ENCODE measurements at places on chromosomes 7 and 10.

DNA sequence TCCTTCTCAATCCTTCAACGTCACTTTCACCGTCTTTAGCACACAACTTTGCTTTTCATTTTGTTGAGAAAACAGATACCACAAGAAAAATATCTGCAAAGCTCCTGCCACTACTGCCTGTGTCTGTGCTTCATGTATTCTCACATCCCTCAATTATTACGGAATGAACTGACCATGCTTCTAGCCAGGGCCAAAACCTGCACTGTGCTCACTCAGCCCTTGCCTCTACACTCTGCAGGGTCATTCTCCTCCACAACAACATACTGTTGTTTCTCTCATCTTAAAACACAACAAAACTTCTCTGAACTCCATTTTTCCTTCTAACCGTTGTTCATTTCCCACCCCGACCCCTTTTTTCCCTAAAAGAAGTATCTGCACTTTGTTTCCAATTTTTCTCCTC lies 29.5 kb downstream of the BMPR1A start:
- no peak for DNase-seq

DNA sequence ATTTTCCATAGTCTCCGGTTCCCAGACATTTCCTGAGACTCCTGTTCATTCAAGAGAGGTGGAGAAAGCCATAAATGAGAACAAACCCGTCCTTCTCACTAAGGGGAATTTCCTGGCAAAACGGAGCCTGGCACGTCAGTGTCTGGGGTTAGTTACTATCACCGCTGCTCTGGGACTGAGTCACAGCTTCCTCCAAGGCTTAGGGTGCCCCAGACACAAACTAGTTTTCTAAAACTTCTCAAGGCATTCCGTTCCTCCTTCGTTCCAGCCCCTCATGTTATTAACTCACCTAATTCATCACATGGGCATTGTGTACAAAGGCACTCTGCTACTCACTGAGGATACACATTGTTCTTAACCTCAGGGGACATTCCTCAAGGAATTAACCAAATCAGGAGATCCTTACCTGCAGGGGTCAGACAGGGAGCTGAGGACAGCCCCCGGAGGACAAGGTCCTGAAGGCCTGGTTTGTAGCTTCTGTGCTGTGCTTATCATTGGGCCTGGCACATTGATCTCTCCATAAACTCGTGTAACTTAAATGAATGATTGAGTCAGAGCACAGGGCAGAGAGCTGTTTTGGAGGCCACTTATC lies 103.0 kb upstream of the KLF6 start:
- no peak for DNase-seq

DNA sequence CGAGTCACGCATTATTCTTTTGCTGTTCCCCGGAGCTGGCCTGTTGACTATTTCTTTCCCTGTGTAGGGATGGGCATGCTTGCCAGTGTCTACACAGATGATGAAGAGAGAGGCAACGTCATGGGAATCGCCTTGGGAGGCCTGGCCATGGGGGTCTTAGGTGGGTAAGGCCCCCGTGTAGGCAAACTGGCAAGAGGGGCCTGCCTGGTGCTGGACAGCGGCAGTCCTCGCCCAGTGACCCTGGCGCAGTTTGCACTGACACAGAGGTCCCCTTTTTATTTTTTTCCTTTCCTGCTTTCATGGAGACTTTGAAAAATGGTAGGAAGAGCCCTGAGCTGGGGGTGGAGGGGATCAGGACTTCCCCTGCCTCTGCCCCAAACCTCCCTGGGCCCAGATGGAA lies 13.4 kb downstream of the SLC18A2 start:
- no peak for DNase-seq

DNA sequence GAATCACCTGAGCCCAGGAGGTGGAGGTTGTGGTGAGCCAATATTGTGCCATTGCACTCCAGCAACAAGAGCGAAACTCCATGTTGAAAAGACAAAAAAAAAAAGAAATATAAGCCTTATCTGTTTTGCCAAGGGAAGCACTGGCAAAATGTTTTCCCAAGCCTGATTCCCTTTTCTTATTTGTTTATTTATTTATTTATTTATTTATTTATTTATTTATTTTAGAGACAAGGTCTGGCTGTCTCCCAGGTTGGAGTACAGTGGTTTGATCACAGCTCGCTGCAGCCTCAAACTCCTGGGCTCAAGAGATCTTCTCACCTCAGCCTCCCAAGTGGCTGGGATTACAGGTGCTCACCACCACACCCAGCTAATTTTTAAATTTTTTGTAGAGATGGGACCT lies 44.2 kb downstream of the SVOPL start:
- DNase-seq, result no peak

- DNase-seq, result no peak
Measured at GRCh38 chr10:73910401-73910763, 550 bp upstream of the PLAU start.

- DNase-seq, result no peak
Measured at GRCh38 chr10:131252567-131253276, 58.8 kb downstream of the TCERG1L start.

- no peak for DNase-seq
Measured at GRCh38 chr10:72846238-72846637, 47.3 kb upstream of the OIT3 start.

DNA sequence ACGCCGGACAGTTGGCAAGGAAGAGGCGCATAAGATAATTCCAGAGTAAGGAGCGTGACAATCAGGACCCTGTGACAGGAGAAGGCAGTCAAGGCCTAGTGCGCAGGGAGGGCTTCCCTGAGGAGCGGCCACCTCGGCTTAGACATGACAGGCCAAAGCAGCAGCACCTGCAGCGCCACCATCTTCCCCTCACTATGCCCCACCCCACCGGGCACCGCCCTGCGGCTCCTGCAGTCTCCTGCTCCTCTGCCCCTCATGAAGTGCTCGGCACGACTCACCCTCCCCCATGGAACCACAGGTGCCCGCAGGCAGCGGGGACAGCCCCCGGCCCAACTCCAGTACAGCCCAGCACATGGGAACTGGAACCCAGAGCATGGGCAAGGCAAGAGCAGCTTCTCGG lies 11.8 kb downstream of the MAD1L1 start:
- DNase-seq, result no peak

GRCh38 chr10:61586829-61587228 lies 75.9 kb upstream of the CABCOCO1 start:
- DNase-seq, result no peak

DNA sequence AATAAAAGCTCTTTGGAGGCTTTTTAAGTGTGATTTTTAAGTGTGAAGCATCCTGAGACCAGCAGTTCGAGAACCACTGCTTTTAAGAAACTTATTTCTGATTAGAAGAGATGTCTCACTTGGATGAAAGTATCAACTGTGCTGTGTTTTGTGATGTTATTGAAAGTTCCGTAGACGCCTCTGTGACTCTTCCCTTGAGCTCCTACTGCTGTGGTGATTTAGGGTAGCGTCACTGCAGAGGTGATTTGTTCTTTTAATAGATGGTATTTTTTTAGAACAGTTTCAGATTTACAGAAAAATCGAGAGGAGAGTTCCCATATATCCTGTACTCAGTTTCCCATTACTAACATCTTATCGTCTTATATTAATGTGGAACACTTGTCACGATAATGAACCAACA lies 29.5 kb downstream of the FBH1 start:
- DNase-seq, result no peak

DNA sequence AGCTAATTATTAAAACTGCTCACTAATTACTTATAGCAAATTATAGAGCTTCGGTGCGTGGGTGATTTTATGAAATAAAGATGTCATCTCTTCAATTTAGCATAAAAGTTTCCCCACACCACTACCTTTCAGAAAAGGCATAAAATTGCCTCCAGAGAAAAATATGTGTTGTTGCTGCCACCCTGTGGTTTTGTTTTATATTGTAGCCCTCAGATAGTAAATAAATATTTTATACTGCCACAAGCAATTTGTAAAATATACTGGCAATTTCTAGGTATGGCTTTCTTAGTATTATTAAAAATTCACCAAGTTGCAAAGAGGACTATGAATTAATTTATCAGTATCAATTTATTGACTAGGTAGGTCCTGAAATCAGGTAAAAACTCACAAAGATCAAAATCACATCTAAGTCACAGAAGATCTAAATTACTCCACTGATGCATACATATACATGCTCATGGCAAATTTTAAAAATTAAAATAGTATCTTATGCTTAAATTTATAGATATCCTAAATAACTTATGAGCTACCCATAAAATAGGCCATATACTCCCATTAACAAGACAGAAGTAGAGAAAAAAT lies 26.5 kb downstream of the ASNS start:
- no peak for DNase-seq

DNA sequence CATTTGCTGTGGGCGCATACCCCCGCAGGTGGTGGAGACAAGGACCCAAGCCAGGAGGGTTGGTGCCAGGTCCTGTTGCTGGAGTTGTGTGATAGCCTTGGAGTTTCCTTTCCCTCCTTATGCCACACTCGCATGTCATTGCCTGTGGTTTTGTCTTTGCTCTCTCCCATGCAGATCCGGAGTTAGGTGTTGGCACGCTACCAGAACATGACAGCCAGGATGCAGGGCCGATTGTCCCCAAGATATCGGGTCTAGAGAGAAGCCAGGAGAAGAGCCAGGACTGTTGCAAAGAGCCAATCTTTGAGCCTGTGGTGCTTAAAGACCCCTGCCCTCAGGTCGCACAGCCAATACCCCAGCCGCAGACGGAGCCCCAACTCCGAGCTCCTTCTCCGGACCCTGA lies 369.2 kb upstream of the GALNT17 start:
- DNase-seq, result no peak

GRCh38 chr10:100046021-100046486 lies 35.6 kb downstream of the CPN1 start:
- no peak for DNase-seq

Data from cortex of kidney (tissue), 1 donor.